ENCODE measurements at places on chromosomes 2 and 18.

GRCh38 chr18:48342125-48342524 lies 67.1 kb downstream of the ZBTB7C start:
- DNase-seq: no peak

- DNase-seq: peak; percentile 34
These were observed 67.9 kb downstream of the POLR1A start for GRCh38 chr2:86037795-86038192.

DNA sequence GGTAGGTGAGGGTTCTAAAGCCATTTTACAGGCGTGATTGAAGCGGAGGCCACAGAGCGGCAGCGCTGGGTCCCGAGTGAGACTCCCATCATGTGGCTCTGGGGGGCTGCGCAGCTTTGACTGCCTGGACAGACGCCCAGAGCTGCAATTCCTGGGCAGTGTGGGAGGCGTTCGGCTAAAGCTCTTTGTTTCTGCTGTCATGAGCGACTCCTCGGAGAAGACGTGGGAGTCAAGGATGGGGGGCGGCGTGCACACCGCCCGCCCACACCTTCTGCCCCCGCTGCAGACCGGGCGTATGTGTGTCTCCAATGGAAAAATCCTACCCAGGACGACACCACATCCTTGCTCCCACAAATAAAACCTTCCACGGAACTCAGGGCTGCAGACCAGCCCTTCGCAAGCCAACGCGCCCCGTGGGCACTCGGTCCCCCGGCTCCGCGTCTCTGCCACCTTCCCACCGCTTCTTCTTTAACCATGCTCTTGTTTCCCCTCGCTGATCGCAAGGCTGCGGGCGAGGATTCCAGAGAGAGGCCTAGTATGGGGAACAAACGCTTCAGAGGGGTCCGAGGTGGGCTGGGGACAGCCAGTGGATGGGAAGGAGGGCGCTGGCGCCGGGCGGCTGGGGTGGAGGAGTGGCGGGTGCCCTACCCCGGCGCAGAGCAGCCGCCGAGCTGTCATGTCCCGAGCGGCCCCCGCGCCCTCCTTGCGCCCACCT lies 680 bp upstream of the LBH start:
- peak; percentile 50 for DNase-seq

DNA sequence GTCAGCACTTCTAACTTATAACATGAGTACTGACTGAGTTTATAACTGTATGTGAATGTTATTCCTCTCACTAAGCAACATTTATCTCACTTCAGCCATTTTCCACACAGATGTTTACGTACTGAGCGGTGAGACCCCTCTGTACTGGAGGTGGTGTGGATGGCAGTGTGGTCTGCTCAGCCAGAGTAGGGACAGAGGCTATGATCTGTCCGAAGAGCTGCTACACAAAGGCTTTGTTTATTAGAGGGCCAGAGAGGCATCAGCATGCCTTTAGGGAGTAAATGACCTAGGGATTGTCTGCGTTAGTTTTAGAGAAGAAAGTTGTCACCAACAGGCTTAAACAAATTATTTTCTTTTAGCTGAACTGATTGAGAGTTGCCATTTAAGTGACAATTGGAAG lies 23.2 kb upstream of the TACR1 start:
- no peak for DNase-seq

GRCh38 chr2:71612581-71613402 lies 159.4 kb downstream of the DYSF start:
- no peak for DNase-seq

- DNase-seq: no peak
These were observed 109.9 kb upstream of the DTNA start for GRCh38 chr18:34600158-34600557.

GRCh38 chr2:241211276-241211675 lies 22.8 kb downstream of the ANO7 start:
- no peak for DNase-seq

DNA sequence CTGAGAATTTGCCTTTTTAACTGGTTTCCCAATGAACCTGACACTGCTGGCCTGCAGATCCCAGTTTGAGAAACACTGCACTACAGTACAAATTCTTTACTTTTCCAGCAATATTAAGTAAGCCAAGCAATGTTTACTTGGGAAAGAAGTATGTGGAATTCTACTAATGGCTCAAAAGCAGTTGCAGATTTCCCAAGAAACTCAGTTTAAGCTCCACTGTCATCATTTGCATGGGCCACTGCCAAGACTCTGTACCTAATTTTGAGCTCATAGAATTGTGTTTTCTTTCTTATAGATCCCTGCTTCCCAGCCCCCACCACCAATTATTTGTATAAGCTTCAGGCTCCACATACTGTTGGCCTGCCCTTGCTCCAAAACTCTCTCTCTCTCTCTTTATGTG lies 676.1 kb downstream of the RNF144A start:
- no peak for DNase-seq

- DNase-seq: no peak
These were observed 167.9 kb downstream of the FBXO15 start for GRCh38 chr18:73979742-73980141.

GRCh38 chr2:142824756-142825155 lies 52.7 kb upstream of the KYNU start:
- DNase-seq: no peak

Measured in CD4-positive, alpha-beta T cell treated with Interleukin-6 for 4 hours (primary cell).